Cortex of kidney (tissue), 1 donor: ENCODE measurements at places on chromosomes 16 and 17.

DNA sequence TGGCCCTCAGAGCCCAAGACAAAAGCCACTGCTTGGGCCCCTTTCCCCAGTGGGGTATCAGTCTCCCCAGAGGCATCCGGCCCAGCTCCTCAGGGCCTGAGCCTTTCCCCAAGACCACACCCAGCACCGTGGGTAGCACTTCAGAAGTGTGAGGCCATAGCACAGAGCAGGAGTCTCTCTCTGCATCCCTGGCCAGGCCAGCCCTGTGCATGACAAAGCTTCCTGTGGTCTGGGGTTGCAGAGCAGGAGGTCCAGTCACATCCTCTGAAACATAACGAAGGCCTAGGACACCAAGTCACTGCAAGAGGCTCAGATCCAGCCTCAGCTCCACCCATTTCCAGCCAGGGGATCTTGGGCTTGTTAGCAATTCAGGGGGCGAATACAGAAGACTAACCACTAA, 56.8 kb upstream of the ZNF423 start:
- no peak for DNase-seq

- DNase-seq = no peak
These were observed 130.9 kb downstream of the STX8 start for GRCh38 chr17:9444687-9445086.

DNA sequence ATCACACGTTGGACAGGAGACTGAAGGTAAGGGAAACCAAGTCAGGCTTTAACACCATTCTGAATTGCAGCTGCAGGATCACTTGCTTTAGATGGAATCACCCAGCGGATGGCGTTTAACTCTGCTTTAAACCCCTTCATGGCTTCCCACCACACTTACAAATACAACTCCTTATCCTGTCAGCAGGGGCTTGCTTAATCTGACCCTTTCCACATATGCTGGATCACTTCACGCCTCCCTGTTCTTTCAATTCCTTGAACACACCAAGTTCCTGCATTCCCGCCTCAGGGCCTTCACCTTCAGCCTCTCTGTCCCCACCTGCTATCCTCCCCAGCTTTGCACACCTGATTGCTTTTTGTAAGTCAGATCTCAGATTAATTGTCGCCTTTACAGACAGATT, 442.2 kb downstream of the MAF start:
- no peak for DNase-seq

DNA sequence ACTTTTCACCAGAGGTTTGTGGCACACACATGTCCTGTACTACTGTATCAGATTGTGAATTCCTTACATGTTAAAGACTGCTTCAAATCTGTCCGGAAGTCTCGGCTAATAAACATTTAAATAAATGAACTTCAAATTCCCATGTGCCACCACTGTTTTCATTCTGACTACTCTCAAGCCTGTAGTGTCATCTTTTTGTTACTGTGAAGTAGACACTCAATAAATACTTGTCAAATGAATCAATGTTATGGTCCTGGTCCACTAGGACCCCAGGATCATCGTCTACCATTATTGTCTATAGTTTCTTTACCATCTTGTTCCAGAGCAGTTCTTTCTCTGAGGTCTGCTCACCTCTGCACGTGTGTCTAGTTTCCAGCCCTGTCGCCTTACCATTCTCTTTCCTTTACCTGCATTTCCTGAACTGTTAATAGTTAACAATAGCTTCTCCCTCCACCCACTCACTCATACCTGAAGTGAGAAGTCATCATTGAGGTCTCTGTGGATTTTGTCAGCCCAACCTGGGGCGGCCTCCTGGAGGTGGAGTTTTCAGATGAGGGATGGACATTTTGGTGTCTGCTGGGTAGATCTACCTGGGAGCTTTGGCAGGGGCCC, 333.0 kb downstream of the SEC14L1 start:
- DNase-seq = no peak

GRCh38 chr16:11497851-11498289, 88.8 kb downstream of the LITAF start:
- DNase-seq = no peak

GRCh38 chr17:47945529-47946508, 4.4 kb downstream of the PNPO start:
- no peak for DNase-seq

GRCh38 chr16:70324998-70325747, 21.5 kb upstream of the DDX19A start:
- no peak for DNase-seq

GRCh38 chr17:48643697-48644012, 17.5 kb upstream of the HOXB9 start:
- no peak for DNase-seq

DNA sequence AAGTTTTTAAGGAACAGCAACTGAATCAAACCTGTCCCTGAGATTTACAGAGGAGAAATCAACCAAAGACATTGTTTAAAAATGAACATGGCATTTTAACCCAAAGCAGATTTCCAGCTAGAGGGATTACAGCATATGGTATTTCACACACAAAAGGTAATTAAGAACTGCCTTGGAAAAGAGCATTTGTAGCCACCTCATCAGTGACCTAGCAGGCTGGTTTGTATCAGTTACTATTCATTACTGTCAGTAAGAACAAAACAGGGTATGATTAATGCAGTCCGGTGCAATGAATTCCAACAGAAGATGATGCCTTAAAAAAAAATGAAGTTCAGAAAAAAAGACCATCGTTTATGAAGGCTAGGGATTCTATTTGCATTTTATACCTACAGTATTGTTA, 219.9 kb downstream of the CHD9NB start:
- DNase-seq = no peak

DNA sequence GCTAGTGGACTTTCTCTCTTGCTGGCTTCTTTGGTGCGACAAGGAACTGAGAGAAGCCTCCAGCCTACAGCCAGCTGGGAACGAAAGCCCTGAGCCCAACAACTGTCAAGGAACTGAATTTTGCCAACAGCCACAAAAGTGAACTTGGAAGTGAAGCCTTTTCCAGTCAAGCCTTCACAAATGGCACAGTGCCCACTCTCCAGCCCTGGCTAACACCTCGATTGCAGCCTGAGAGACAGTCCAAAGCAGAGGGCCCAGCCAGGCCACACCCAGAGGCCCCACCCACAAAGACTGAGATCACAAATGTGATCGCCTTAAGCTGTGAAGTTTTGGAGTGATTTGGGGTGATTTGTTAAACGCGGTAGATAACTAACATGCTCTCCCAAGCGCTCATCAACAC, 244.6 kb upstream of the SDK2 start:
- no peak for DNase-seq

GRCh38 chr17:31690151-31690551, 168.9 kb downstream of the COPRS start:
- no peak for DNase-seq

DNA sequence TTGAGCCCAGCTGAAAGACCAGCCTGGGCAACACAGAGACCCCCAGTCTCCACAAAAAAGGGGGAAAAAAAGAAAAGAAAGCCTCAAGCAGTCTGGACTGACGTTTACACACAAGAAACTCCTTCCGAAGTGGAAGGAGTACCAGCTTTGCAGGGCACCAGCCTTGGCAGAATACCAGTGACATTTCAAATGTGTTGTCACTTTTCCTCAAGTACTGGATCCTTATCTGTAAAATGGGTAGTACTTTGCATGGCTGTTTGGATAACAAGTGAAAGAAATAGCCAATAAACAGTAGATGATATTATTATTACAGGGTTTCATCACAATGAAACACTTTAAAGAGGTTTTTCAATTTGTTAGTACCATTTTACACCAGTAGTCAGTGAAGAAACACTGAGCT, 14.2 kb downstream of the YWHAE start:
- DNase-seq = no peak

DNA sequence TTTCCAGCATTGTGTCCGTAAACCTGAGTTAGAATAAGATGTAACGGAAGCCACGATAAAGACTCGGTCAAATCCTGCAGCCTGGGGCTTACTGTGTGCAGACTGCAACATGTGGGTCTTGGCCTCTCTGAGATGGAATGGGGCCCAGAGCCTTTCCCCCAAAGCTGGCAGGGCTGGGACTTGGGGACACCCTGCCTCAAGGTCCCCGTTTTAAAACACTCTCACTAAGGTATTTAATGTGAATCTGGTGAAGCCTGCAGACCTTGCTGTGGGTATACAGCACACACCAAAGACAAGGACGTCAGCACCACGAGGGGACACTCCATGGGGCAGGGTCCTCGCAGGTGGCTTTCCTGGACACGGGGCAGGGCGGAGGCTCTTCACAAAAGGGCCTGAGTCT, 2.1 kb downstream of the NDUFAF8 start:
- no peak for DNase-seq

DNA sequence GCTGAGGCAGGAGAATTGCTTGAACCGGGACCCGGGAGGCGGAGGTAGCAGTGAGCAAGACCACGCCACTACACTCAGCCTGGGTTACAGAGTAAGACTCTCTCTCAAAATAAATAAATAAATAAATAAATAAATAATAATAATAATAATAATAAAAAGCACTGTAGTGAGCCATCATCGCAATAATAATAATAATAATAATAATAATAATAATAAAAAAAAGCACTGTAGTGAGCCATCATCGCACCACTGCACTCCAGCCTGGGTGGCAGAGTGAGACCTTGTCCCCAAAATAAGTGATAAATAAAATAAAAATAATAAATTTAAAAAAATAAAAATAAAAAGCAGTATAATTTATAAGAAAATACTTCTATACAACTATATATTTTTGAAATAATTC, 40.3 kb downstream of the SMURF2 start:
- no peak for DNase-seq

DNA sequence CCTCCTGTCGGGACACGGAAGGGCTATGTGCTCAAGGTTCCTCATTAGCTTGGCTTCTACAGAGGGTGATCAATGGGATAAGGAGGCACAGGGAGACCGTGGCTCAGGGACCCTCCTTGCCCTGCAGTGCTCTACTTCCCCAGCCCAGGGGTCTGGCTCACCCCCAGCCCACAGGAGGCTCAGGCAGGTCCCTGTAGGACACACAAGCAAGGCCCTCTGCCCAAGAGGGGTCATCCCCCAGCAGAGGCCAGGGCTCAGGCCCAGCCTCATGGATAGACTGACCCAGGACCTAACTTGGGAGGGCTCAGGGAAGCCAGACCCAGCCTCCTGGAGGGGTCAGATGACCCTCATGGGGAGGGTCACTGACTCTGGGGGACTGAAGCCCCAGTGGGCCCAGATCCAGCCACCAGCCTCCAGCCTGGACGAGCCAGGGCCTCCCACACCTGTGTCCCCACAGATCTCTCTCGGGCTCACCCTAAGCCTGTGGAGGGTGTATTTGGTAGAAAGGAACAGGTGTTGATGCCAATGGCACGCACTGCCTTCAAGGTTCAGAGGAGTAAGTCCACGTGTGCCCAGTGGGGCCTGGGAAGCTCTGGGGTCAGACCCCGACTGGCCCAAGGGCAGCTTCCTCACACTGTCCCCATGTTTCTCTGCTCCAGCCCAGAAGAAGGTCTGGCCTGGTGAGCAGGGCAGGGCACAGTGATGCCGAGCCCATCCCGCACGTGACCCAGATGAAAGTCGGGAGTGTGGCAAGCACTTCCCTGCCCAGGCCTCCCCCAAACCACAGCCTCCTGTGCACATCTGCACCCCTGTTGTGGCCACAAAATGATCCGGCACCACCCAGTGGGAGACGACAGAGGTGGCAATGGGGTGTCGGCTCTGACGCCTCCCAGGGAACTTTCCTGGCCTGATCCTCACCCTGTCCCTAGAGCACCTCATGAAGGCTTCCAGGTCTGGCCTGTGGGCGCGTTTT, 10.9 kb upstream of the KRTAP17-1 start:
- DNase-seq = no peak

GRCh38 chr17:82076785-82077591, 11.4 kb upstream of the DUS1L start:
- no peak for DNase-seq

GRCh38 chr17:80950466-80951120, 41.0 kb upstream of the CHMP6 start:
- DNase-seq = no peak

DNA sequence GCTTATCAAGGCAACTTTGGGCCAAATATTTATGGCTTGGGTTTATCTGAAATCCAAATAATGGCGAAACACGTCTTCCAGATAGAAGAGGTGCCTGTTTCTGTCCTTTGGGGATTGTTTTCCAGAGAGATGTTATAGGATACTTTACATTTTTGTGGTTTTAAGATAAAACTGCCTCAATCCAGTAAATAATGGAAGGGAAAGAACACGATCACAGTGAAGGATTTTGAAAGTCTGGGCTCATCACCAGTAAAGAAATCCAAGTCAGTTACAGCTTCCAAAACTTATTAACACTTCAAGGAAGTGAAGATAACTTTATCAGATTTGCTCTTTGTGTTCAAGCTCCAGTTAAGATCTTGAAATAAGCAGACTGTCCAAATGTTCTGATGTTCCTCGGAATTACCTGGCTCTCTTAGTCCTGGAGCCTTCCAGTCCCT, 30.1 kb downstream of the DNAH2 start:
- no peak for DNase-seq

GRCh38 chr17:79838522-79839274, 542 bp downstream of the CBX4 start:
- DNase-seq = no peak

- DNase-seq = no peak
These were observed 187.2 kb downstream of the CBLN1 start for GRCh38 chr16:49094471-49094870.

DNA sequence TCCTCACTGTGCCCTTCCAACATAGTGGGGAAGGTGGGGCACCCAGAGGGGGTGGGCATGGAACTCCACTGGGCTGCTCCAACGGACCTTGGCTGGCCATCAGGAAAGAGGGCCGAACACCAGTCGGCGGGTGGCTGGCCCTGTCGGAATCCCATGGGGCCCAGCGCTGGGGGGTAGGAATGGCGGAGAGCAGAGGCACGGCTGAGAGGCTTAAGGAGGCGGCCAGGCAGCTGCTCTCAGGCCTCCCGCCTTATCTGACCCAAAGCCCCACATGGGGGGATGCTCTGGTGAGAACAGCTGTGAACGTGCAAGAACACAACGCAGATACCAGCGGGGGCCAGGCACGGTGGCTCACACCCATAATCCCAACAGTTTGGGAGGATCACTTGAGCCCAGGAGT, 4.4 kb upstream of the MYO1C start:
- DNase-seq = no peak
